ENCODE measurements at places on chromosomes 2 and 18.

DNA sequence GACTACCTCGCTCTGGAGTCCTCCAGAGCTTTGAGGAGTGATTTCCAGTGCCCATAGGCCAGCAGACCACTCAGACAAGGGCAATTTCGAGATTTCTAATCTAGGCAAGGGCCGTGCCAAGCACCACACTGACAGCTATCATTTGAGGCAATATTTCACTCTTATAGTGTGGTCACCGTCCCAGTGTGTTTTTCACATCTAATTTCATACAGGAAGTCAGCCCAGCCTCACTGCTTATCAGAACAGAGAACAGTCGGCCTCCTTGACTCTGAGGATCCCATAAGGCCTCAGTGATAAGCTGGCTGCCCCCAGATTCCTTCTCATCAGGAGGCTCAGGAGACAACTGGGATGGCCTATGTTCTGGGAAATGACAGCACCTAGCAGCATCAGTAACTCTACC is 581 bp downstream of the CAPN14 start:
- DNase-seq: no peak

GRCh38 chr2:235936493-235936892 is 231.7 kb downstream of the GBX2 start:
- DNase-seq: no peak

- no peak for DNase-seq
Measured at GRCh38 chr2:236158969-236159777, 9.0 kb downstream of the GBX2 start.

- DNase-seq: no peak
Measured at GRCh38 chr2:86020984-86021383, 84.7 kb downstream of the POLR1A start.

GRCh38 chr2:32277363-32277673 is 386 bp upstream of the YIPF4 start:
- DNase-seq: no peak

GRCh38 chr2:151297882-151298281 is 8.4 kb upstream of the NMI start:
- no peak for DNase-seq

GRCh38 chr2:62477573-62477972 is 28.4 kb downstream of the TMEM17 start:
- DNase-seq: no peak

GRCh38 chr2:20467789-20468548 is 21.1 kb downstream of the RHOB start:
- no peak for DNase-seq

- DNase-seq: peak; percentile 61
Measured at GRCh38 chr2:239225871-239226561, 174.8 kb downstream of the HDAC4 start.

- DNase-seq: peak; percentile 29
Measured at GRCh38 chr2:198968545-198968944, 489.2 kb downstream of the SATB2 start.

GRCh38 chr2:120681696-120682288 is 53.9 kb upstream of the GLI2 start:
- no peak for DNase-seq

GRCh38 chr2:8538931-8539621 is 142.8 kb upstream of the ID2 start:
- peak; percentile 42 for DNase-seq

GRCh38 chr2:233317196-233317943 is 9.8 kb downstream of the SAG start:
- no peak for DNase-seq

DNA sequence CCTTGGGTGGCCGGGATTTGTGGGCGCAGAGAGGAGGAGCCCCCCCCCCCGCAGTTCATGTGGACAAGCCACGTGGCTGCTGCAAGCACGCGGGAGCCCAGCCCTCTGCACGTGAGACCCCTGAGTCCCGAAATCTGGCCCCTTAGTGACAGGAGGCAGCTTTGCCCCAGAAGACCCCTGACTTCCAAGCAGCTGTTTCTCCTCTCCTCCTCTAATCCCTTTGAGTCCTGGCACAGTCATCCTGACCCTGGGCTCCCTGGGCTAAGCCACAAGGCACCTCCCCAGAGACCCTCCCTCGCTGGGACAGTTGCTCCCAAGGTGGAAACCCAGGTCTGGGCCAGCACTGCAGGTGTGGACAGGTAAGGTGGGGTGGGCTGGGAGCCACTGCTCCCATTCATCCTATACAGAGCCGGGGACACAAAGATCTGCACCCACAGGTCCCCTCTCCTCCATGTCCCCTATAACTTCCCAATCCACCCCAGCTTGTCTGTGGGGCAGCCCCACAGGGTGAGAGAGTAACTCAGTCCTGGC is 923 bp downstream of the TEKT4 start:
- DNase-seq: no peak

GRCh38 chr18:22977847-22978701 is 44.9 kb downstream of the RBBP8 start:
- DNase-seq: peak; percentile 25

- no peak for DNase-seq
Measured at GRCh38 chr2:199631129-199631528, 173.4 kb upstream of the SATB2 start.

GRCh38 chr18:29326214-29326613 is 1149.3 kb upstream of the CDH2 start:
- DNase-seq: no peak

DNA sequence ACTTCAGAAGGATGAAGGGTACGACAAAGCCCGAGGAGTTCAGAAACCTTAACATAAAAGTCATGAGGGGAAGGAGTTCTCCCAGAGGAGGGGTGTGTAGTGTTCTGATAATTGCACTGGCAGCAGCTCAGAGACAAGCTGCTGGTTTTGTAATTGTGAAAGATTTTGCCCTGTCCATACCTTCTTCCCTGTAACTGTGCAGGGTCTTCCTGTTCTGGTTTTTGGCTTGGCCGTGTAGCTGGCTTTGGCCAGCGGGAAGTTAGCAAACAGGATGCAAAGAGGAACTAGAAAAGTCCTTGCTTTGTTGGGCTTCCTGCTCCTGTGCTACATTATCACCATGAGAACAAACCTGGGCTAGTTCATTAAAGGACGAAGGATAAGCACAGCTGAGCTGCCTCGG is 160.8 kb downstream of the LPIN1 start:
- no peak for DNase-seq

GRCh38 chr2:239800785-239801386 is 224.3 kb downstream of the NDUFA10 start:
- DNase-seq: no peak

GRCh38 chr2:11319939-11320338 is 24.5 kb downstream of the ROCK2 start:
- no peak for DNase-seq

- DNase-seq: no peak
Measured at GRCh38 chr2:223433461-223433860, 168.7 kb downstream of the SCG2 start.

- DNase-seq: no peak
Measured at GRCh38 chr2:200128296-200128695, 172.9 kb downstream of the MAIP1 start.

DNA sequence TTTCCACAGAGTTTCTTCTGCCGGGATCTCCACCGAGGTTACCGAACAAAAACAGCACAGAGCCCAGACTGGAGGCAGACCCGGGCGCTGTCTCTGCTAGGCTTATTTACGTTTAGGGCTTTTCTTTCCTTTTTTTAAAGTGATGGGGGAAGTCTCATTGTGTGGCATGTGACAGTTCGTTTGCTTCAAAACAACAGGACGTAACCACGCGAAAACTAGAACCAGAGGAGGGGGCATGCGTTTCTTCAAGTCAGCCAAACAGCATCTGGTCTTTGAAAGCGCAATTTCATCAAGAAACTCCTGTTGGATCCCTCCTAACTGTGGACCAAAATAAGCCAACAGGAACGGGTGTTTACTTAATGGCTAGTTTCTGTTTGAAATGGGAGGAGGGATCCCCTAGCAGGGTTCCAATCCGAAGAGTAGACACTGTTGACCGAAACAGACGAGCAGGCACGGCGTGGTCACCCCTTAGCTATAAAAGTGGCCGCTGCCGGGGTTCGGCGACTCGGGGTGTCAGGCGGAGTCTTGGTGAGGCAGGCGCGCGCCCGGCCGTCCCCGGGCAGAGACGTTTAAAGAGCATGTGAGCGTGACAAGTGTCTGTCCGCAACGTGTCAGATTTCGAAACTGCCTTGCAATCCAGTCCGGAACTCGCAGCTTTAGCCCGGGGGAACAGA is 997 bp upstream of the TGIF1 start:
- DNase-seq: peak; percentile 92

DNA sequence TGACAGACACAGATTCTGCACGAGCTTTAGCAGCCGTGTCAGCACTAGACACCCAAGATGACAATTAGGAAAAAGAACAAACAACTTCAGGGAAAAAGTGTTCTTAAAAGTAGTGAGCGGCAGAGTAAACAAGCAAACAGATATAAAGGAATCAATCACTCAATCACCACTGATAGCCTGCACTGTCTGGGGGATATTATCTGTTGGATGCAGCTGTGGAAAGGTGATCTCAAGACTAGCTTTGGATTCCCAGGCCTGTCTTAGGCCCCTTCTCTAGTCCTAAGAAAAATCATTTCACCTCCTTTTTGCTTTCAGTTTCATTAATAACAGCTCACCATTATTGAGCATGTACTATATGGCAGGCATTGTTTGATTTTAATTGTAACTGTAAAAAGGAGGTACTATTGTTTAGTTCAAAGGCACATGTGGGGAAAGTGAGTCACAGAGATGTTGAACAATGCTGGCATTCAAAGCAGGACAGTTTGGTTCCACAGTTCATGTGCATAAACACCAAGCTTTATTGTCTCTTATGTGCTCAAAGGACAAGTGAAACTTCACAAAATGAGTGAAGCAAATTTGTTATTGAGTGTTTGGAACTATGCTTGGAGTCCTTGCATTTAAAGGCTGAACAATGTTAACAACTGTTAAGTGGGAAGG is 147.3 kb upstream of the TCF4 start:
- DNase-seq: no peak

- DNase-seq: no peak
Measured at GRCh38 chr2:203599509-203599908, 64.4 kb upstream of the RAPH1 start.

- no peak for DNase-seq
Measured at GRCh38 chr2:177784745-177785067, 287.9 kb downstream of the PDE11A start.

- no peak for DNase-seq
Measured at GRCh38 chr2:201137505-201138400, 21.8 kb downstream of the CFLAR start.

GRCh38 chr2:52668724-52669123 is 1098.9 kb upstream of the CHAC2 start:
- DNase-seq: no peak
